ENCODE measurements at places on chromosomes 2 and 18.
A peak's percentile ranks its signal among the peaks of the same experiment; 100 is the strongest.

DNA sequence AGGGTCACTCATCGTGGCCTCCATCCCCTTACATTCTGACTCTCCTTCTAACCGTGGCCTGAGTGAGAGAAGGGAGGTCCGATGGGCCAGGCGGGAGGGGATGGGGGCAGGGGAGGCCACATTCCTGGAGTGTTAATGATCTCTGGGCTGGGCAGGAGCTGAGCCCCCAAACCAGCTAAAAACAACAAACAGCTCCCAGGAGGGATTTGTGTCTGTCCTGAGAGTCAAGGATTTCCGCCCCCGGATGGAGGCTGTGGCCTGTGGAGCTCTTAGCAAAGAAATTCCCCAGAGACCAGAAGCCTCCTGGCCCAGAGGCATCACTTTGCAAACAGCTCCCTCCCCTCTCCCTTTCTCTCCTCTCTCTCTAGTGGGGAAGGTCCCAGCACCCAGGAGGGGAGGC lies 23.5 kb downstream of the EMX1 start:
- DNase-seq: no peak

GRCh38 chr2:118032169-118033013 lies 18.5 kb upstream of the CCDC93 start:
- DNase-seq: no peak

DNA sequence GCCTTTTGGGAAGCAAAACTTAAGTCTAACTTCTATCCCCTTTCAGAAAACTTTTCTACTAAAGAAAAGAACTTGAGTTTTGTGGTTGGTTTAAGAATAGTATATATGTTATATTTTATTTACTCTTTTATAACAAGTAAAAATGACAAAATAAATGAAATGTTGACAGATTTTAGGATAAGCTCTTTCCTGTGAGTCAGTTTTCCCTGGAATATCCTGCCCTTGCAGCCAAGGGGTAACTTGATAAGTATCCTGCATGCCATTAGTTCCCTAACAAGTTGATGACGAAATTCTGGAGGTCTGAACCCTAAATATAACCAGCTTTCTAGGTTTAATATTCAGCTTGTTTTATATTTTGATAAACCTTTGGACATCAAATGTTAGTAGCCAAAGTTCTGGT lies 7.3 kb upstream of the HTR2B start:
- DNase-seq: no peak

DNA sequence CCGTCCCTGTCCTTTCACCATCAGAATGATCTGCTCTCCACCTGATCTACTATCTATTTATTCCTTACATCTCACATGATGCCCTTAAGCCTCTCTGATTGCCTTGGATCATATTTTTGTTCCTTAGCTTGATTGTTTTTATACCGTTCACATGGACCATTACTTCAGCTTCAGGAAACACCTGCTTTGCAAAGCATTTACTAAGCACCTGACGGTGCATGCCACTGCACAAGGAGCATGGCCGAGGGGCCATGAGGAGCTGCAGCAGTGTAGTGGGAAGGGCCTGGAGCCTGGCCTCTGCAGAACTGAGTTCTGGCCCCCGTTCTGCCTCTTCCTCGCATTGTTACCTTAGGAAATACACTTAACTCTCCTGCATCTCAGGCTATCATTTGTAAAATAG lies 124.1 kb upstream of the NDUFV2 start:
- no peak for DNase-seq

- no peak for DNase-seq
These were observed 253.6 kb downstream of the NBAS start for GRCh38 chr2:15307526-15307925.

GRCh38 chr2:215654148-215654819 lies 218.4 kb upstream of the FN1 start:
- DNase-seq: no peak

- DNase-seq: no peak
These were observed 620.2 kb downstream of the CPS1 start for GRCh38 chr2:211176514-211177141.

- DNase-seq: no peak
These were observed 61.8 kb downstream of the ACAA2 start for GRCh38 chr18:49751427-49752094.

- no peak for DNase-seq
These were observed 165.9 kb upstream of the RND3 start for GRCh38 chr2:150653351-150653750.

DNA sequence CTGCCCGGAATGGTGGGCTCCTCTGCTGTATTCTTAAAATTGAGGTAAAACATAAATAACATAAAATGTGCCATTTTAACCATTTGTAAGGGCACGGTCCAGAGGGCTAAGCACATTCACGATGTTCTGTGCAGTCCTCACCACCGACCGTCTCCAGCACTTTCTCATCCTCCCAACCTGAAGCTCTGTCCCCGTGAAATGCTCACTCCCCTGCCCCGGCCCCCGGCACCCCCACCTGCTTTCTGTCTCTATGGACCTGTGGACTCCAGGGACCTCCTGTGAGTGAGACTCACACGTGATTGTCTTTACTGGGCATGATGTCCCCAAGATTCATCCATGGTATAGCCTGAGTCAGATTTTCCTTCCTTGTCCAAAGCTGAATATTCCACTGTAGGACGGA lies 38.7 kb upstream of the CTDP1 start:
- no peak for DNase-seq

DNA sequence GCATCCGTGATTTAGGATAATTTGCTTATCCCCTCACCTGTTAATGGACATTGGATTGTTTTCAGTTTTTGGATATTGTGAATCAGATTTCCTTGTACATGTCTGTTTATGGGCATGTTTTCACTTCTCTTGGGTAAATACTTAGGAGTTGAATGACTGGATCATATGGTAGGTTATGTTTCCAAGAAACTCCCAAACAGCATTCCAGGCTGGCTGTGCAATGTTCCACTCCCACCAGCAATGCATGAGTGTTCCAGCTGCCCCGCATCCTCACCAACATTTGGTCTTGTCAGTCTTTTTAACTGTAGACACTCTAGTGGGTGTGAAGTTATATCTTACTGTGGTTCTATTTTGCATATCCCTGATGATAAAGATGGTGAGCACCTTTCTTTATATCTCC lies 8.9 kb upstream of the LRRFIP1 start:
- no peak for DNase-seq

- DNase-seq: no peak
These were observed 69.5 kb upstream of the PELI1 start for GRCh38 chr2:64213532-64214275.

- DNase-seq: no peak
These were observed 46.8 kb downstream of the MRPS5 start for GRCh38 chr2:95074663-95075439.

DNA sequence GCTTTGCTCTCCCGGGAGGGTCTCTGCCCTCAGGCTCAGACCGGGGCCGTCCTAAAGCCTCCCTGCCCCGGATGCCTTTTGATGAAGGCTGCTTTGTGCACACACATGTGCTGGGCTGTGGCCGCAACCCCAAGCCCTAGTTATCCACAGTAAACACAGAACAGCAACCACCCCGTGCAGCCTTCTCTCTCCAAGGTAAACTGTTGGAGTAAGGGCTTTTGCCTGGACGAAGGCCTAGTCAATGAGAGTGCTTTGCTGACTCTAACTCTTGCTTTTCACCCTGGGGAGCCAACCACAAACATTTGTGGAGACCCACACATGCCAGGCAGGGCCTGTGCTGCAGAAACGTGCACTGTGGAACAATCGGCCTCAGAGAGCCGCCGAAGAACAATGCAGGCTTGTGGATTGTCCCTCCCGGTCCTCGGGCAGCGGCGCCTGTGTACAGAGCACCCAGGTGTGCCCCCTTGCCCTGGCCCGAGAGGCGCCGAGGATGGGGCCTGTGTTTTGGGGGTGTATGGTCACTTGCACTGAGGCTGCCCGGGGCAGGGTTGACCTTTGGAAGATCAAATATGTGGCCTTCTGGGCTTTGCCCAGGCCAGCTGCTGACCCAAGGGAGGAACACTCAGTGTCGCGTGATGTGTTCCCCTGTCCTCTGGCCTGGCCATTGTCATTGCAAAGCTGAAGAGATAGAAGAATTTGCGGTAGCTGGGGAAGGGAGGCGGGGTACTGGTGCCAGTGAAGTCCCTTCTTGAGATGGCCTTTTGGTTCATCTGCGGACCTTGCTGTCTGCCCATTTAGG lies 37.0 kb downstream of the CTIF start:
- DNase-seq: no peak

GRCh38 chr2:74493546-74493945 lies 5.9 kb downstream of the LBX2 start:
- no peak for DNase-seq

DNA sequence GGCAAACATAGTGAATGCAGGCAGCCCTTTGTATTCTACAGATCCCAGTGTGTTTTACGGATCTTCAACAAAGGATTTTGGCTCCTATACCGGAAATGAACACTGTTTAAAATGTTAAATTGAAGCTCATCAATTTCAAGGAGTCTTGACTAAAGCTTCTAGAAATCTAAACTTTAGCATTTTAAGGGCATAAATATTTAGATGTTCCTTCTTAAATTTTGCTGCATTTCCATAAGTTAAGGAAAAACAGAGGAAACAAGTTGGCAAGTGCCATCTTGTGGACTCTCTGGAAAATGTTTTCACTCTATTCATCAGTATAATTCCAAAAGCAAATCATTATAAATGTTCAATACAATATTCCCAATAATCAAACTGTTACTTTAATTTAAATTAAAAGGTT lies 19.6 kb downstream of the CHN1 start:
- no peak for DNase-seq

DNA sequence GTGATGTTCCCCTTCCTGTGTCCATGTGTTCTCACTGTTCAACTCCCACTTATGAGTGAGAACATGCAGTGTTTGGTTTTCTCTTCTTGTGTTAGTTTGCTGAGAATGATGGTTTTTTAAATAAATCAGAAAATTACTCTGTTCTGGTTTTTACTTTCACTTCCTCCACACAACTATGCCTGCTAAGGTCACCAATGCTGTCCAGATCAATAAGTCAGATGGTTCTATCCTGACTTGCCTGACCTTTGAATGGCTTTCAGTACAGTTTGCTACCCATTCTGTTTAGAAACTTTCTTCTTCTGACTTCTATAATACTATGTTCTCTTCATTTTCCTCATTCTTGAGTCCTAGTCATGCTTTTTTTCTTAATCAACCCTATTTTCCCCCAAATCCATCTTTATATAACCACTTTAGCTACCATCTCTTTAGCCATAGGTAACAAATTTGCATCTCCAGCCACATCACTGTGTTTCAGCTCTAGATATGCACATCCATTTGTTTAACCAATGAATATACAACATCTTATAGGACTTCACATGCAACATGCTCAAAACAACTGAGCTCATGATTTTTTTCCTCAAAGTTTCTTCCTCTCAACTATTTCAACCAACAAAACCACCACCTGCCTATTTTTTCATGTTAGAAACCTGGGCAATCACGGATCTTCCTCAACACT lies 58.8 kb upstream of the SLC38A11 start:
- no peak for DNase-seq

- DNase-seq: no peak
These were observed 42.5 kb downstream of the STEAP3 start for GRCh38 chr2:119266091-119266589.

DNA sequence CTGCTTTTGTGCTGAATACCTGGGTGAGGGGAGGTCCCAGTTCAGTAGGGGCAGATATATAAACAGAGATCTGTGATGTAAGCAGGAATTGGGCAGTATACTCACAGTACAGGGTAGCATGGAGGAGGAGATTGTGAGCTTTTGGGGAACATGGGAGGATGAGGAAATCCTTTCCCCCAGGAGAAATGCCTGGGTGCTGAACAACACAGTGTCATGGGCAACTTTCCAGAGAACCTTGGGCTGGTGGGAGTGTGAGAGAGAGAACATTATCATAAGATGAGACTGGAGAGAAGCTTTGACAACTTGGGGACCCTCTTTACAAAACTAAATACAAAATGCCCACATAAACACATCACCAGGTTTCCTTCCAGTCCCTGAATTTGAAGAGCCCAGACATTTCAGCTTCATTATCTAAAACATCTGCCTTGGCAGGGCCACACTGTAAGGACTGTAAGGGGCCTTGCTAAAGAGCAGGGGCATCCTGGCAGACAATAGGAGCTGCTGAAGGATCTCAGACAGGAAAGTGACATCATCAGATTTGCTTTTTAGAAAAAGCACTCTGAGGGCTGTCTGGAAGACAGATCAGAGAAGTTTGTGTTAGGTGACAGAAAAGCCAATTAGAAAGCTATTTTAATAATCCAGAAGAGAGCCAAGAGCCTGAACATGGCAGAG lies 303.1 kb upstream of the FBXO11 start:
- no peak for DNase-seq

DNA sequence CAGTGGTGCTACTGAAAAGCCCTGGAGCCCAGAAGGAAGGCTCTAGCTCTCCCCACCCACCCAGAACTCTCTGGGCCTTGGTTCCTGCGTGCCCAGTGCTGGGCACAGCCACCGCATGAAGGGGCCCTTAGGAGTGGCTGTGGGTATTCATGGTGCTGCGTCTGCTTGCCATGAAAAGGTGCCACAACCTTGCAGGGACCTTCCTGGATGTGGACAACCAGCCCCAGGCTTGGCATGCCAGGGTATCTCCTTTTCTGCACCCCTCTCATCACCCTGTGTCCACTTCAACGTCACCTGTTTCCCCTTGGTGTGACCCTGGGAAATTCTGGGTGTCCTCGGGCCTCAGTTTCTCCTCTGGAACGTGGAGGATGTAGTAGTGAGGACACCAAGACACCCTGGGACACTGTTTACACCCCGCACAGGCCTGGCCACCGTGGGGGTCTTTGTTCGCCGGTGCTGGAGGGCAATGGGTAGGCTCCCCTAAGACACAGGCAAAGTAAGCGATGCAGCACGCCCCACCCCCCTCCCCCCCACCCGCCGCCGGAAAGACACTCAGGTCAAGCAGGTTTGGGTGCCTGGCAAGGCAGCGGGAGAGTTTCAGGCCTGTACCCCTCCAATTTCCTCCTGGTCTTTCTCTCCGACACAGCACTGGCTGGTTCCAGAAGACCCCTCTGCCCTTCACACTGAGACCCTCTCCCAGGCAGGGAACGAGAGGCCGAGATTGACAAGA lies 34.8 kb upstream of the TAF1B start:
- DNase-seq: no peak

DNA sequence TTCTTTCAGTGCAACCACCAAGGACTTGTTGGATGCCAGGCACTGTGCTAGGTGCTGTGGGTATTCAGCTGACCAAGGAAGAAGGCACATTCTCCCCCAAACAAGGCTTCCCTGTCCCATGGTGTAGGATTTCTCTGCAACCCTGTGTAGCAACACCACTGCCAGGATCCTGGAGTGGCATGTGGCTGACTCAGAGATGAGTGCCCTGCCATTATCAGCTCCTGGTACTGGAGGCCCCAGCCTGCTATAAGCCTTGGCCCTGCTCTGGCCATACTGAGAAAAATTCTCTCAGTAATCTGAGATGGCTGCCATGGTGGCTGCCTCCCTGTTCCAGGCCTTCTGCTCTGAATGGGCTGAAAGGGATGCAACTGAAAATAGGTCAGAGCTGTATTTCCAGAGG lies 4.3 kb downstream of the SMYD5 start:
- DNase-seq: peak; percentile 69

GRCh38 chr2:151927501-151928221 lies 99.4 kb upstream of the ARL5A start:
- no peak for DNase-seq

GRCh38 chr2:164570475-164570874 lies 50.8 kb downstream of the GRB14 start:
- DNase-seq: no peak
